Esophagus squamous epithelium (tissue), 5 donors: ENCODE measurements at places on chromosomes 4 and X.

GRCh38 chr4:121749225-121749624 lies 15.7 kb downstream of the SMIM43 start:
- no peaks in the 10 kb centered on the region for H3K36me3 ChIP-seq
- no peak overlapping the region for H3K27ac ChIP-seq
- H3K27me3 ChIP-seq, result no peaks in the 10 kb centered on the region
- no peaks in the 10 kb centered on the region for H3K4me1 ChIP-seq

GRCh38 chr4:76969495-76969894 lies 19.9 kb downstream of the SEPTIN11 start:
- no peaks in the 10 kb centered on the region for H3K27me3 ChIP-seq
- H3K27ac ChIP-seq, result no peak overlapping the region
- H3K36me3 ChIP-seq, result no peaks in the 10 kb centered on the region
- H3K4me1 ChIP-seq, result no peaks in the 10 kb centered on the region

GRCh38 chr4:150299816-150300215 lies 221.6 kb downstream of the DCLK2 start:
- DNase-seq, result no peak
- no peaks in the 10 kb centered on the region for H3K36me3 ChIP-seq
- no peaks in the 10 kb centered on the region for H3K27me3 ChIP-seq
- H3K4me1 ChIP-seq, result no peaks in the 10 kb centered on the region
- no peak overlapping the region for H3K4me3 ChIP-seq
- no peak overlapping the region for H3K27ac ChIP-seq

DNA sequence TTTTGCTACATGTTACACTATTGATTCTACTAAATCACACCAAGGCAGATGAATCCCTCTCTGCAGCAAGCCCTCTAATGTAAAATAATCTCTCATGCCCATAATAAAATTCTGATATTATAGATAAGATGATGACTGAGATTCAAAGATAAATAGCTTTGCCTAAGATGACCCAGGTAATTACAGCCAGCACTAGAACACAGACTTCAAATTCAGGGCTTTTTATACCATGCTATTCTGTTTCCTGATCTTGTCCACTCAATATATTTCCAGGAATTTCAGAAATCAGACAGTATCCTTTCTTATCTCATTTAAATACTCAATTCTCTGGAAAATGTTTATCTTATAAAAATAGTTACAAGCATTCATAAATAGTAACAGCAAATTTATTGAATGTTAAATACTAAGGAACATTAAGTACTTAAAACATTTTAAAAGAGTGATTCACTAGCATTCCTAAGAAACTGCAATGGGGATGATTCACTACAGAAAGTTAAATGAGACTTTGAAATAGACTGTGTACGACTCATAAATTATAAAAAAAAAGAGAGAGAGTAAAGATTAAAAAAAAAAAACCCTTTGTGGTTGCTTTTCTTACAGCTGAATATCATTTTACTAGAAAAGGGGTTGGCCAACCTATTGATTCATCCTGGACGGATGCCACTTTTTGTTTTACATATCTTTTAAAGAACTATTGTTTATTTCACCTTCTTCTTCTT lies 45.8 kb upstream of the IL21 start:
- DNase-seq, result no peak
- no peaks in the 10 kb centered on the region for H3K36me3 ChIP-seq
- H3K4me1 ChIP-seq, result no peaks in the 10 kb centered on the region
- no peaks in the 10 kb centered on the region for H3K27me3 ChIP-seq

GRCh38 chr4:168537571-168537970 lies 40.7 kb downstream of the PALLD start:
- no peak overlapping the region for H3K4me3 ChIP-seq
- no peak for DNase-seq
- H3K36me3 ChIP-seq, result no peaks in the 10 kb centered on the region
- H3K27me3 ChIP-seq, result no peaks in the 10 kb centered on the region
- no peaks in the 10 kb centered on the region for H3K4me1 ChIP-seq
- no peak overlapping the region for H3K27ac ChIP-seq

- DNase-seq, result no peak
- no peak overlapping the region for H3K27ac ChIP-seq
- H3K27me3 ChIP-seq, result no peaks in the 10 kb centered on the region
- H3K36me3 ChIP-seq, result no peaks in the 10 kb centered on the region
Observed at GRCh38 chr4:78033861-78034260, 23.3 kb upstream of the FRAS1 start.

GRCh38 chr4:118557298-118557851 lies 127.8 kb upstream of the METTL14 start:
- no peaks in the 10 kb centered on the region for H3K27me3 ChIP-seq
- no peaks in the 10 kb centered on the region for H3K4me1 ChIP-seq
- H3K36me3 ChIP-seq, result no peaks in the 10 kb centered on the region
- no peak overlapping the region for H3K27ac ChIP-seq

DNA sequence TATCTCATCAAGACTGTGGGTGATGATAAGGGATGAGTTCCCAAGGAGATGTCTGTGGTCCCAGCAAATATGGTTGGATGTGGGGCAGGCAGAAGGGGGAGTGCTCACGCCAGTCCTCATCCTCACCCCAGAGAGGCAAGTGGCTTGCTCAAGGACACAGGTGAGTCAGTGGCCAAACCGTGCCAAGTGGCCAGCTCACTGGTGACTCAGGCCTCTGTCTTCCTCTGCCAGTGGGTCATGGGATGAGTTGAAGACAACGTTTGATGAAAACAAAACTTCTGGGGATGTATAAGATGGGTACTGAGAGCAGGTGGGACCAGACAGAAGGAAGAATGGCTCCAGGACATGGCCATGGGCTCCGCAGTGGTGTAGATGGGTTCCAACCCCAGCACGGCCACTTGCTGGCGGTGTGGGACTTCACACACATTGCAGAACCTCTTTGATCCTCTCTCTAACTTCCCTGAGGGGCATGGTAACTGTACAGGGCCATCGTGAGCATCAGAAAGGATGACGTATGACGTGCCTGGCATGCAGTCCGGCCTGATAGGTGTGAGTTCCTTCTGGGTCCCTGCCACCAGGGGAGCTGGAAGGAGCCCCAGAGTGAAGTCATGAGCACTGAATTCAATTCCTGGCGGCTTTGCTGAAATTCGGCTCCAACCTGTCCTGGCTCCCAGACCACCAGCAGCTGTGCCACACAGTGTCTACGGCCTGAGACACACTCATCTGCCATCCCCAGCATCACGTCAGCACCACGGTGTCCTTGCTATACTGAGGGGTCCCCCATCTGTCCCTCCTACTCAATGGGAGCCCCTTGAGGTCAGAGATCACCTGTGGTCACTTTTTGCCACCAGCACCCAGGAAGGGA lies 41.3 kb upstream of the GPR78 start:
- H3K4me3 ChIP-seq, result no peak overlapping the region
- no peak overlapping the region for H3K27ac ChIP-seq
- no peaks in the 10 kb centered on the region for H3K27me3 ChIP-seq
- DNase-seq, result no peak
- H3K36me3 ChIP-seq, result no peaks in the 10 kb centered on the region

DNA sequence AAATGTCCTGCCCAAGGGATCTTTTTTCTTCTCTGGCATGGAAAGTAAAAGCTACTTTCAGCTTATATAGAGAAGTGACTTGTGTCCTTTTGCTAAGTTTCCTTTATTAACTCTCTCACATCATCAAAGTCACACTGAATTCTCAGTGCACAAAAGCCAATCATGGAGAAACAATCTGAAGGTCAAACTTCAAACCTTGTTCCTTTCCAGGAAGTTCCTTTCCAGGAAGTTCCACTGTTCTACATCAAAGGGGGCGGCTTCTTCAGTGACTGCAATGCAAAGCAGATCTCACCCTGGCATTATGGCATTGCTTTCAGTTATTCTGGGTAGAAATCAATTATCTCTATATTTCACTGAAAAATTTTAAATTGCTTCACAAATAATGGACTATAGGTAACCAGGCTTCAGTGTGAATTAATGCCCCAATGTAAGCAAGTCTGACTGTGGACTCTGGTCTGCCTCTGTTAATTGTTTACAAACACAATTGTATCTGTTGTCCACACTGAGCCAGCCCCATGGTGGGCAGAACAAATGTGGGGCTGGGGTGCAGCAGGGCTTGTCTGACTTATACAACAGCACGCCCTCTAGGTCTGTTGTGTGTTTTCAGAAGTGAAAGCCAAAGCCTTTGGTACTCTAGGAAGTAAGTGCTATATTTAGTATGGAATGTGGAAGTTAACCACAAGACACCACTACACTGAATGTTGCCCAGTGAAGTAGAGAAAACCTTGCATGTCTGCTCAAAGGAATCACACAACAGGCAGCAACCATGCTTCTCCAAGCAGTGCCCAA lies 98.8 kb downstream of the CDS1 start:
- H3K27me3 ChIP-seq, result no peaks in the 10 kb centered on the region
- peaks cover 9% of the 10 kb centered on the region for H3K36me3 ChIP-seq
- no peak overlapping the region for H3K4me3 ChIP-seq
- H3K4me1 ChIP-seq, result no peaks in the 10 kb centered on the region
- no peak overlapping the region for H3K27ac ChIP-seq

- H3K4me3 ChIP-seq, result no peak overlapping the region
- no peaks in the 10 kb centered on the region for H3K4me1 ChIP-seq
- no peaks in the 10 kb centered on the region for H3K27me3 ChIP-seq
- H3K36me3 ChIP-seq, result no peaks in the 10 kb centered on the region
- H3K27ac ChIP-seq, result no peak overlapping the region
Observed at GRCh38 chr4:90318193-90318592, 191.0 kb downstream of the CCSER1 start.

DNA sequence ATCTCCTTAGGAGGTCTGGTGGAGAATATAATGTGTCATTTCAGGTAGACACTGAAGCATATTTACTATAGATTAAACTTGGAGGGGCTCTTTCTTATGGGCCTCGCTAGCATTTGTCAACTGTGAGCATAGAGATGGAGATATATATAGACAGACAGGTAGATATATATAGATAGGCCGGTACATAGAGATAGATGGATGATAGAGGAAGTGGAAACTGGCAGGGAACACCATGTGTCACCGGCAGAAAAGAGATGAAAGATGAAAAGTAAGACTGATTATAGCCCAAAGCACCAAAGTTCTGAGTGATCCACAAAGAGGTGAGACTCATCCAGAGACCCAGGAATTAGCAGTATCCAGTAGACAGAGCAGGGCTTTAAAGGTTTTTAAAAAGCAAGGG lies 268.1 kb downstream of the FBXW7 start:
- no peak overlapping the region for H3K4me3 ChIP-seq
- no peaks in the 10 kb centered on the region for H3K27me3 ChIP-seq
- H3K36me3 ChIP-seq, result no peaks in the 10 kb centered on the region
- DNase-seq, result no peak

GRCh38 chr4:2930758-2931511 lies 32.3 kb downstream of the NOP14 start:
- DNase-seq, result no peak
- H3K27me3 ChIP-seq, result no peaks in the 10 kb centered on the region
- H3K4me3 ChIP-seq, result no peak overlapping the region
- H3K36me3 ChIP-seq, result peaks cover 63% of the 10 kb centered on the region
- H3K27ac ChIP-seq, result peak overlapping the region; percentile 94
- peaks cover 18% of the 10 kb centered on the region for H3K4me1 ChIP-seq

DNA sequence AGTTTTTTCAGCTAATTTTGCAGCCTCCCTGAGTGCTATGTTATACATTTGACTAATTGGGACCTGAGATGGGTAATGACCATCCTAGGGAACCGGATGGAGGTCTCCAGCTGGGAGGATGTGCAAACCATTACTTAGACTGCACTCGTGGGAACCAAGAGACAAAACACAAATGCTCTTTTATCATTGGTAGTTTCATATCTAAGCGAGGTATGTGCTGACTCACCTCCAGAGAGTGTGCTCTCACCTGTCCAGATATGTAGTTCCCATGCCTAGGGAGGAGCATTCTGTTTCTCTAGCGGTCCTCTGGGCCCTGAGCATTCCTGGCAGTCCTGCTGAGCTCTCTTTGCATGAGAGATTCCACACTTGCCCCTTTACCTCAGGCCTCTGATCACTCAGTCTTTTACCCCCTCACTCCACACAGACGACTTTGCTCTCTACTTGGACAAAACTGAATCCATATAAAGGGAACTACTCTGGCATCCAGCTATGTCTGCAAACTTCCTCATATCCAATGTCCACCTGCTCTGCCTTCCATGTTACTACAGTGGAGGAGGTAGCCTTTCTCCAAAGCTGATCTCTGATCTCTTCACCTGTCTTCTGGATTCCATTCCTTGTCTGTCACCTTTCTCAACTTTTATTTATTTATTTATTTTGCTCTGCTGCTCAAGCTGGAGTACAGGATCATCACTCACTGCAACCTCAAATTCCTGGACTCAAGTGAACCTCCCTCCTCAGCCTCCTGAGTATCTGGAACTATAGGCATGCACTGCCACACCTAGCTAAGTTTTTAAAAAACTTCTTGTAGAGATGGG lies 88.4 kb downstream of the LRP2BP start:
- H3K4me3 ChIP-seq, result no peak overlapping the region
- H3K27me3 ChIP-seq, result no peaks in the 10 kb centered on the region

- no peaks in the 10 kb centered on the region for H3K36me3 ChIP-seq
- no peak overlapping the region for H3K27ac ChIP-seq
- no peaks in the 10 kb centered on the region for H3K27me3 ChIP-seq
- no peak overlapping the region for H3K4me3 ChIP-seq
Observed at GRCh38 chr4:175326796-175327195, 408.6 kb downstream of the ADAM29 start.

DNA sequence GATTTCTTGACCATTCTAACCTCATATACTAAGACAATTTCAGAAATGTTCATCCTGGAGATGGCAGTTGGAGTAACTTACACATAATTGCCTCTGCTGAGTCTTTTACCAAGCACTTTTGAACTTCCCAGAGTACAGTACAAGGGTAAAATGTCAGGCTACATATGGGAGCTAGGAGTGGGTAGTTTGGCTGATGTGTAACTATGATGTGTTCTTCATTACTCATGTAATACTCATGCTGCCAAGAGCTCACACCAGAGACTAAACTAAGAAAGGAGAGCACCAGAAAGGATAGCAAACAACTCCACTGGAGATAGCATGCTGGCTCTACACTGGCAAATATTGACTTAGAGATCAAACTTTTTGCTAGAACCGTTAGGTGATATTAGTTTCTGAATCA lies 194.0 kb downstream of the PDGFRA start:
- H3K27me3 ChIP-seq, result peaks cover 4% of the 10 kb centered on the region
- no peak overlapping the region for H3K27ac ChIP-seq
- H3K4me1 ChIP-seq, result no peaks in the 10 kb centered on the region
- H3K4me3 ChIP-seq, result no peak overlapping the region
- H3K36me3 ChIP-seq, result no peaks in the 10 kb centered on the region

GRCh38 chr4:25862411-25863346 lies at the start of gene SEL1L3:
SEL1L3 (minus strand) TSS chr4:25862988; CDS start chr4:25862836, 152 bp downstream.
- peak within 1 kb of the TSS; percentile 84 for H3K27ac ChIP-seq
- H3K4me1 ChIP-seq, result peaks cover 44% of the 10 kb centered on the region
- no peak for DNase-seq
- H3K4me3 ChIP-seq, result peak within 1 kb of the TSS; percentile 92
- H3K27me3 ChIP-seq, result peaks cover 19% of the 10 kb centered on the region

DNA sequence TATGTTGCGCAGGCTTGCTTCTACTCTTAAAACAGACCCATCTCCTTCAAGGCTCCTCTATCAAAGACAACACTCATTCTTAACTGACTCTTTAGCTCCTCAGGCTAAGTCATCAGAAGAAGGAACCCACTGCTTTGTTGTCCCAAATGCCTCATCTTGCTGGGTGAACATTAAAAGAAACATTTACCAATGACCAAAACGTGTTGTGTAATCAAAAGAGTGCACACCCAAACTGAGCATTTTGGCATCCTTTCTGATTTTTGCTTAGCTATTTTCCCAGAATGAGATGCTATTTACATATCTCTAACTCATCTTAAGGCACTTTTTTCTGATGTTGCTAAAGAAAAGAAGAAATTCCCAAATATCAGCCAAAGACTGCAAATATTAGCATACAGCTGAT lies 131.7 kb upstream of the VCX3A start:
- peak overlapping the region; percentile 55 for H3K27ac ChIP-seq
- DNase-seq, result no peak
- H3K27me3 ChIP-seq, result no peaks in the 10 kb centered on the region
- no peaks in the 10 kb centered on the region for H3K36me3 ChIP-seq
